MG63 (cell line): ENCODE measurements at places on chromosomes 7 and 10. TPM values are rescaled to one million over a fixed set of nuclear protein-coding genes. Genes with fewer than 3 reads are reported as not detected.
A peak's percentile ranks its signal among the peaks of the same experiment; 100 is the strongest.

GRCh38 chr10:9028231-9028630 is 973.7 kb downstream of the GATA3 start:
- no peak for DNase-seq

The BICC1 gene
- total RNA-seq = 15.2 and 21.8 TPM in 2 replicates

DNA sequence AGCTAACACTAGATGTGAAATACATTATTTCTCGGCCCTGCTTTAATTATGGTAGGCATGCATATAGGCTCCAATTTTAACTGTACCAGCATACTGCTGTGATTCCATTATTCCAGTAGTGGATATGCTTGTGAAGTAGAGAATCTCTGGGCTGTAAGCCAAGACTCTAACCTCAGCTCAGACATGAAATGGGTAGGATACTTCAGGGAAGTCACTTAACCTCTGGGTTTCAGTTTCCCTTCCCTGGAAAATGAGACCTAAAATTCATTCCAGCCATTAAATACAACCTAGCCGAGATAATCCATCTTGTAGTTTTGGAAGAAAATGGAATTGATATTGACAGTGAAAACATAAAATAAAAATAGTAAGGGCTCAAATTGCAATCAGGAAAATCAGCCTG is 59.6 kb upstream of the TRIL start:
- DNase-seq = no peak

DNA sequence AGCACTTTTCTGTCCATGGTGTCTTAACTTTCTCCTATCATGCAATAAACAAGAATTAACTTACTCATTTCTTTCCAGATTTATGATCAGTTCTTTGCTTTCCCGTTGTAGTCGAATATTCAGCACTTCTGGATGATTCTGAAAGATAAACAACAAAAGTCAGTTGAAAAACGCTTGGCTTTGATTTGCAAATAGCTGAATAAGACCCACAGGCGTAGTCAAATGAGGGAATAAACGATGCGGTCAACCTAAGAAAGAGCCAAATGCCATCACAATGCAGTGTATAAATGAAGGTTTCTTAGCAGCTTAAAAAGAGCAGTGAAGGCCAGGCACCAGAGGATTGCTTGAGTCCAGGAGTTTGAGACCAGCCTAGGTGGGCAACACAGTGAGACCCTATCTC is 109.4 kb downstream of the ADAM12 start:
- no peak for DNase-seq

The CFAP70 gene
- total RNA-seq = 2.8 and 4.1 TPM in 2 replicates

GRCh38 chr7:517774-518629 is 1.6 kb downstream of the PDGFA start:
- DNase-seq = peak; percentile 39

The TDRD1 gene
- not detected in 2 replicates for total RNA-seq

The SLC16A9 gene
- 1.4 and 4.0 TPM in 2 replicates for total RNA-seq

- no peak for DNase-seq
These were observed 130.5 kb upstream of the NPS start for GRCh38 chr10:127418536-127419168.

- DNase-seq = no peak
These were observed 329.8 kb upstream of the SEMA3D start for GRCh38 chr7:85516675-85517074.

The GIMAP1 gene
- total RNA-seq = not detected in 2 replicates

DNA sequence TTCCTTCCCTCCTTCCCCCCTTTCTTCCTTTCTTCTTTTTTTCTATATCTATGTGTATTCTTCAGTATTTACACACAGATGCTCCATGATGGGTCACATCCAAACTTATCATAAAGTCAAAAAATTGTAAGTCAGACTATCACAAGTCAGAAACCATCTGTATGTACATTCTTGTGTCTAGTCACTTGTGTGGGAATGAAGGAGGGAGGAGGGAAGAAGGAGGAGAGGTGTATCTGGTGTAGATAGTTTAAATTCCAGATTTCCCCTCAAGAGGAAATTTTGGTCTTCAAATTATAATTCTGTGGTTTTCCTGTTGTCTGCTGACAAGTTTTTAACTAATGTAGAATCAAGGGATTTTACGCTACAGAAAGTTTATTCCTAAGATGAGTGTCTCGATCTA is 287.2 kb downstream of the ETV1 start:
- DNase-seq = no peak

- no peak for DNase-seq
These were observed 232.2 kb upstream of the TEX47 start for GRCh38 chr7:89027781-89028180.

- no peak for DNase-seq
These were observed 19.0 kb upstream of the ABI1 start for GRCh38 chr10:26879744-26880143.

DNA sequence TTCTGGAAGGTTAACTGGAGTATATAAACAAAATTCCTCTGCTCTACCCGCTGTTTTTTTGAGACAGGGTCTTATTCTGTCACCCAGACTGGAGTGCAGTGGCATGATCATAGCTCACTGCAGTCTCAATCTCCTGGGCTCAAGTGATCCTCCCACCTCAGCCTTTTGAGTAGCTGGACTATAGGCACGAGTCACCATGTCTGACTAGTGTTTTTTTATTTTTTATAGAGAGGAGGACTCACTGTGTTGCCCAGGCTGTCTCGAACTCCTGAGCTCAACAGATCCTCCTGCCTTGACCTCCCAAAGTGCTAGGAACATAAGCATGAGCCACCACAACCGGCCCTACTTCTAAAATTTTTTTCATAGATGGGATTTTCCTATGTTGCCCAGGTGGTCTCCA is 2.2 kb downstream of the RAB18 start:
- no peak for DNase-seq

The PKD2L1 gene
- not detected in 2 replicates for total RNA-seq

DNA sequence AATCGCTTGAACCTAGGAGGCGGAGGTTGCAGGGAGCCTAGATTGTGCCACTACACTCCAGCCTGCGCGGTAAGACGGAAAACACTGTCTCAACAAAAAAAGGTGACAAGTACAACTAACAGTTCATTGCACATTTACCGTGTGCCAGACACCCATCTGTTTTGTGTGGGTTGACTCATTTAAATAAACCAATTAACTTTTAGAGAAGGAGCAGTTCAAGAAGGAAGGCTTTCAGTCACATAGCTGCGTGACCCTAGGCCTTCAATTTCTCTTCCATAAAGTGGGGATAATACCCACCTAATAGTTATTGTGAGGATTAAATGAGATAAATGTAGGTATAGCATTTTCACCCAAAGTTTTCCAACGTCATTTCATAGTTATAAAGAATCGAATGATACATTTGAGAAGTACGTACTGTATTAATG is 52.3 kb upstream of the KDM7A start:
- DNase-seq = no peak

- DNase-seq = no peak
These were observed 34.2 kb downstream of the BICC1 start for GRCh38 chr10:58546722-58547445.

- DNase-seq = peak; percentile 78
These were observed 145.9 kb downstream of the SH3PXD2A start for GRCh38 chr10:103709341-103709920.

DNA sequence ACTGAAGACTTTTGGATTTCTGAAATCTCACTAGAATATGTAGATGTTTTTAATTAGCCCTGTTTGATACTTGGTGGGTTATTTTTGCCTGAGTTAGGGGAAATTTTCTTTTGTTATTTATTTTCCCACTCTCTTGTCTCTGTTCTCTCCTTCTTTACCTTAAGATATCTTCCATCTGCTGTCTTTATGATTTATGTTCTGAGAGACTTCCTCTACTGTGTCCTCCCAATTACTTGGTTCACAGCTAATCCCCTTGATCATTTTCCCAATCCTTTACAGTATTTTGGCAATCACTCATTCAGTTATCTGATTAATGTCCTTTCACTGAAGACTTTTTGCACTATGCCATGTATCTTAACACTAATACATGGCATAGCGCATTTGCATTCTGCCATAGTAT is 49.5 kb upstream of the SRPK2 start:
- no peak for DNase-seq

DNA sequence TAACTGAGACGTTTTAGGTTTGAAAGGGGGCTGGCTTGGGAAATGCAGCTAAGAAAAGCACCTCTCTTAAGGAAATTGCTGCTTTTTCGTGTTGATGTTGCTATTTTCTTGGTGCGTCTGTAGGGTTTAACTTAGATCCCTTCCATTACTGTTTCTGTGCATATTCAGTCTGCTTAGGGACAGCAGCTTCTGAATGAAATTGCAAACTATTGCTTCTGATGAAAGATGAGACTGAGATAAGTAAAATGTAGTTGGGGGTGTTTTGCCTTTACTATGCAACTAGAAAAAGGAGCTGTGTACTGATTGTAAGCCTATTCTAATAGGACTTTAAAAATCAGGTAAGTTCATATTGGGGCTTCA is 772 bp downstream of the HDAC9 start:
- no peak for DNase-seq

The LHFPL3 gene
- not detected in 2 replicates for total RNA-seq

GRCh38 chr7:116524609-116525297 is at the start of gene CAV1:
Gene CAV1, plus strand, starts transcription at chr7:116525036. Its CDS starts 27 bp downstream, at chr7:116525063.
- DNase-seq = peak; percentile 95

DNA sequence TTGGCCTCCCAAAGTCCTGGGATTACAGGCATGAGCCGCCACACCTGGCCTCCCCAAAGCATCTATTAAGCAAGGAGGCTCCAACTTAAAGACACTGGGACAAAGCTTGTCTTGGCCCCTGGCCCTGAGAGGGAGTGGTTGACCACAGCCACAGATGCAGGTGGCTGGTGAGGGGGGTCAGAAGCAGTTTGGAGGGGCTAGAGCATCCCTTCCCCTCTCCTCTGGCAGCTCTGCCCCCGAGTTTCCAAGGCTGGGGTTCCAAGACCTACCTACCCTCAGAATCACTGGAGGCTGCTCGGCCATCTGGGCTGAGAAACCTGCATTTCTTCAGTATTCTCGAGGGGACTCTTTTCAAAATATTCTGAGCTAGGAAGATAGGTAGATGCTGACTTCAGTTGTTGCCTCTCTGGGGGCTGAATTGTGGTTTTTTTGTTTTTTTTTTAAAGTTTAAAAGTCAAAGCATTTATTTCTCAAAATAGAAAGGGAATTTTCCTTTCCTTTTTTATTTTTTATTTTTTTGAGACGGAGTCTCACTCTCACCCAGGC is 32.6 kb downstream of the DDIT4 start:
- DNase-seq = no peak

- no peak for DNase-seq
These were observed 7.8 kb upstream of the ZNF853 start for GRCh38 chr7:6607651-6608051.

GRCh38 chr10:125163803-125164202 is 3.4 kb upstream of the CTBP2 start:
- no peak for DNase-seq

DNA sequence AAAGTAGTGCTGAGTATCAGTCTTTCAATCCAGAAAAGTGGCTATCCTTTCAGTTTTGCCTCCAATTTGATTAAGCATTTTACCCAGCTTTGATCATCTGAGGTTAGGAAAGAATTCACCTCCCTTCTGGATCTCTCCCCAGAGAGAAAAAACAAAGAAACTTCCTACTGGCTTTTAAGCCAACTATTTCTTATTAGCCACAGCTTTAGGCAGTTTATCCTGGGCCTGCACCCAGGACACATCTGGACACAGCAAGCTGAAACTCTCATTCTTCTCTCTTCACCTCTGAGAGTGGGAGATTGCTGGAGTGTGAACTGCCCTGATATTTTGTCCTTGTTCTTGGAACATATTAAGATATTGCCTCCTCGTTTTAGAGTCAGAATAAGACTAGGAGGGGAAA is 43.5 kb upstream of the LSM8 start:
- peak; percentile 14 for DNase-seq

GRCh38 chr10:15242261-15242840 is 73.9 kb upstream of the NMT2 start:
- no peak for DNase-seq

GRCh38 chr10:60964257-60965235 is 20.6 kb upstream of the RHOBTB1 start:
- peak; percentile 69 for DNase-seq

DNA sequence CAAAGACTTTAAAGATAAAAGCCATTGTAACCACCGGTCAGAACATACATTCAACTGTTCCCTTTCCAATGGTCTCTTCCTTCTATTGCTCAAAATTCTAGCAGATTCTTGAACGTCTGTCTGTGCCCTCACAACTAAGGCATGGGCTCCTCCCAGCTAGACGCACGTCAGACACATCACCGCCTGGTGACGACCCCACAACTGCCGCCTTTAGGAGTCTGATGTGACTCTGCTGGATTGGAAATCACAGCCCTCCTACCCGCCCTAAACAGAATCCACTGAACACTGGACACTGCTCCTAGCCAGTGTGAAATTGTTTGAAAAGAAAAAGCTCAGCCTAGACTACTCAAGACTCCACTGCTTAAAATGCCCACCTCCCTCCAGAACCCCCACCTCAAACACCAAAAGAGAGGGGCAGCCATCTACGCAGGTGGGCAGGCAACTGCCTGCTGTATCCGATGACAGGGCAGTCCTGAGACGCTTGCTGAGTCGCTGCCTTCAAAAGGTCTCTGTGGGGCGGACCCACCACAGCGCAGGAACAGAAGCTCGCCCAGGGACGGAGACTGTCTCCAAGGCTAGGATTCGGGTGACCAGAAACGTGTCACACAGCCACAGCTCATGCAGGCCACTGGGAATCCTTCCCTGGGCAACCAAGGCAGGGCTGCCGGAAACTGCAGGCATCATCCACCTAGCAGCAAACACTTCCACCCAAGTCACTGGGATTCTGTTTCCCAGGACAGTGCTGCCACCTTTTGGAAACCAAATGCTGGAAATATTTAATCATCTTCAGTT is 34.7 kb downstream of the GSDME start:
- DNase-seq = no peak

DNA sequence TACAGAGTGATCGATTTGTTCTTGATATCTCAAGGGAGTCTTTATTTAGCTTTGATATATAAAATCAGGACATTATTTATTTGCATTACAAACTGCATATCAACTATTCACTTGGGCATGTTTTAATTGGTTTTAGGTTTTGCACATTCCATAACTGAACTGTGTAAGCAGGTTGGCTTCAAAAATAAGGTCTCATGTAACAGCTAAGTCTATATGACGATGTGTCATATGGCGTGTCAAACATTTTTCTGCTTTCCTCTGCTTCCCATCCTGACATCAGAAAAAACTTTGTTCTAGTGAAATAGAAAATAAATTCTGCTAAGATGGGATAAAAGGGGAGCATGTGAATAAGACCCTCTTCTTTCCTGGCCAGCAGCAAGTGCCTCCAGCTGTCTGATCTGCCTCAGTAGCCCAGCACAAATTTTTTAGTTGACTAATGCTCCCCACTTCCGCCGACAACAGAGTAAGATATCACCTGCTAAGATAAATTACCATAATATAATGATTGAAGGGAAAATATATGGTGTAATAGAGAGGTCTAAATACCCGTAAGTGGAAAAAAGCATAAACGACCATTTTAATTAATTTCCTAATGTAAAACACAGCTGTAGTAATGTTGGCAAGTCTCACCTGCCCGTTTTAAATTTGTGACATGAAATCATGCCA is 180.5 kb downstream of the TAX1BP1 start:
- DNase-seq = no peak
